ENCODE measurements at places on chromosomes 6 and 20.
A peak's percentile ranks its signal among the peaks of the same experiment; 100 is the strongest.

DNA sequence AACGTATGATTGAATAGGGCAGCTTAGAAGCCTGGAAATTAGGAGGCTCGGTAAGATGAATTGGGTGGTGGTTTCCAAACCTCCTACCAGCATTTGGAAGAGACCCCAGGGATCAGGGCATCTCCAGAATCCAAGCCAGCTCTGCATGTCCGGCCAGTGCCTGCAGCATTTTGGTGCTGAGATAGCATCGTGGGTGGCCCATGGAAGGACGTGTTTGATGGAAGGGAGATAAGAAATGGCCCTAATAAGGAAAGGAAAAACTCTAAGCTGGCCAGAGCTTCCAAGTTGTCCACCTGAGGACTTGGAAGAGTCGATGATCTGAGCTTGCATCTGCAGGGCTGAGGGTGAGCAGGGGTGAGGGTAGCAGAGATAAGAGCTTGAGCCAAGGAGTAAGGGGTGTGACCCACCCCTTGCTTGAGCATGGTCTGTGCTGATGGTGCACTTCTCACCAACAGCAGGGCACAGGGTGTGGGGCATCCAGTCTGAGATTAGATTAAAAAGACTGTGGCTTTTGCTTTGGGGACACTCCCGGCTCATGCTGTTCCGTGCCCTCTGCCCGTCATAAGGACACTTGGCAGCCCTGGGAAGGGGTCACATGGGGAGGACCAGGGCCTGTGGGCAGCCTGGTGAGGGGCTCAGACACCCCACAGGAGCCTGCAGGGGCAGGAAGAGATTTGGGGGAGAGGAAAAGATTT is 213.2 kb downstream of the ERMARD start:
- no peak for DNase-seq

DNA sequence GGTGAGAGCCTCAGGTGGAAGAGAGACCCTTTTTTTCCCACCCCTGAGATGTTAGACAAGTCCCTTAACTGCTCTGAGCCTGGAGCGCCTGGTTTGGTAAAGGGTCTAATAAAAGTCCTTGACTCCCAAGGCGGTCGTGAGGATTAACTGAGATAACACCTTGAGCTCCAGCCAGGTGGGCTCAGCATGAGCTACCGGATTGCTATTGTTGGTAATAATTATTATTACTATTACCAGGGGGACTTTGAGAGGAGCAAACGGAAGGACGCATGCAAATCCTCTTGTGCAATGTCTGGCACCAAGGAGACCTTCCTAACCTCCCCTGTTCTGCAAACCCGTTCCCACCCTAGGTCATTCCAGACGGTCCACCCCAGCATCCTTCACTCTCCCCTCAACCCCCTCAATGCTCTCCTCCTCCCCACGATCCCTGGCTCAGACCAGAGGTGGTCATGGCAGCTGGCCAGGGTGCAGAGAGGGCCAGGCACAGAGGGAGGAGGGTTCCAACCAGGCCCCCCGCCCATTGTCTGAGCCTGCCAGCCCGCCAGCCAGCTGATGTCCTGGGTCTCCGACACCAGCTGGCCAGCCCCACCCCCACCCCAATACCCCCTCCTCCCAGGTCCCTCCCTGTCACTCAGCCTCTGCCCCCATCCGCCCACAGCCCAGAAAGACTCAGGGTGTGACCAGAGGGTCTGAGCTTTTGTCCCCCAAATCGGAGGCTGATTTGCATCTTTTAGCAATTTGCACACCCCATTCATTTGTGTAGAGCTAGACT is 14.3 kb upstream of the CBFA2T2 start:
- DNase-seq, result no peak

- no peak for DNase-seq
Measured at GRCh38 chr6:136717716-136717990, 74.6 kb downstream of the MAP3K5 start.

GRCh38 chr20:24001712-24002405 is 13.3 kb upstream of the GGTLC1 start:
- no peak for DNase-seq

DNA sequence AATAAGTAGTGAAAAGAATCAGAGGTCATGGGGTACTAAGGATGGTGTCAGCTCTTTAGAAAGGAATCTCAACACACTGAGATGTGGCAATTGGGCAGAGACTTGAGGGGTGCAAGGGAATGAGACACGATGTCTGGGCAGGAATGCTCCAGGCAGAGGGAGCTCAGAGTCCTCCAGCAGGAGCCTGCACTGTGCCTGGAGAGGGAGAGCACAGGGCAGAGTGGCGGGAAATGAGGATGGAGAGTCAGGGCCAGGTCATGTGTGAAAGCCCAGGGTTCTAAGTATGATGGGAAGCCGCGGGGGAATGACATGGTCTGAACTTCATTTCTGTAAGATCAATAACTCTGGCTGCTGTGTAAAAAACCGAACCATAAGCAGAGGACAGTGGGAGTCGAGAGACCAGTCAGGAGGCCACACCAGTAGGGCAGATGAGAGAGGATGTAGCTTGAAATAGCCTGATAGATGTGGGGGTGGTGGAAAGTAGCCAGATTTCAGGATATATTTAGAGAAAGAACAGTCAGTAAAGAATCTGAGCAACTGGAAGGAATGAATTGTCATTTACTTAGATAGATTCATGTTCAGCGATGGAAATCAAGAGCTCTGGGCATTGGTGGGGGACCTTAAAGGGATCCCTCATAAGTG is 133.4 kb upstream of the DTNBP1 start:
- no peak for DNase-seq

DNA sequence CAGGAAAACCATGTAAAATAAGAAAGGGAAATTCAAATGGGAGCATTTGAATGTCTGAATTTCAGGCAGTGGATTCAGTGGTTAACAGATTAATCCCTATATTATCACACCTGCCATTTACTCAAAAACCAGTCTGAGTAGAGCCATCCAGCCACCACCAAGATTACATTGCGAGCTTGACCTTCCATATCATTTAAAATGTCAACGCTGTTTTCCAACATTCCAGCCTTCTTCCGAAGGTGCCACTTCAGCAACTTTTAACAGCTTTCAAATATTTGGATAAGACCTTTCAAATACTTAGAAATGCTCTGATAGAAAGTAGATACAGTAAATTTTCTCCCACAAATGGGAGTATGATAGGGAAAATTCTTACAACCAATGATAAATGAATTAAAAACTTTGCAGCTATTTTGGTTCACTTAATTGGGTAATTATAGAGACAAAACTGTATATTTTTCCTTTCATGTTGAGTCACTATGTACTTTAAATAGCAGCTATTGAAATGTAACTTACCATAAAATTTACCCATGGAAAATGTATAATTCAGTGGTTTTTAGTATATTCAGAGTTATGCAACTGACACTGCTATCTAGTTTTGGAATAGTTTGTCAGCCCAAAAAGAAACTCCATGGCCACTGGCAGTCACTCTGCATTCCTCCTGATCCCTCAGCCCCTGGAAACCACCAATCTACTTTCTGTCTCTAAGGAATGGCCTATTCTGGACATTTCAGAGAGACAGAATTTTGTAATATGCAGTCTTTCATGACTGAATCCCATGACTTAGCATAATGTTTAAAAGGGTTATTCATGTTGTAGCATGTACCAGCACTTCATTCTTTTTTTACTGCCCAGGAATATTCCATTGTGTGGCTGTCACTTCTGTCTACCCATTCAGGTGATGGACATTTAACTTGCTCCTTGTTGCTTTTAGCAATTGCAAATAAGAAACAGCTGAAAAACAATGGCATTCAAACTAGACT is 21.5 kb downstream of the EZR start:
- no peak for DNase-seq

DNA sequence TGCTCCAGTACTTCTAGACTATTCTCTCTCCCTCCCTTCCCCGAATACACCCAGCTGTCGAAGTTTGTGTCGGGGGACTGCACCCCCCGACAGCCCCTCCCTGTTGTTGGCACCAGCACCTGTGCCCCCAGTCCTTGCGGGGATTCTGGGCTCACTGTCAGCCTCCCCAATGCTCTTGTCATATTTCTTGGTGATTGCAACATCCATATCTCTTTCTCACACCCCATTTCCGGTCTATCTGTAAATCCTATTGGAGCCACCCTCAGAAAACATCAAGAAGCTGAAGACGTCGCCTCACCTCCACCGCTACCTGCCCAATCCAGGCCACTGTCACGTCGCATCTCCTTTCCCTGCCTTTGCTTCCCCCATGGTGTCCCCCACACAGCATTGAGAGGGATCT is 32.6 kb upstream of the VSTM2L start:
- DNase-seq, result no peak

GRCh38 chr6:142702501-142703460 is 242.2 kb downstream of the HIVEP2 start:
- no peak for DNase-seq

DNA sequence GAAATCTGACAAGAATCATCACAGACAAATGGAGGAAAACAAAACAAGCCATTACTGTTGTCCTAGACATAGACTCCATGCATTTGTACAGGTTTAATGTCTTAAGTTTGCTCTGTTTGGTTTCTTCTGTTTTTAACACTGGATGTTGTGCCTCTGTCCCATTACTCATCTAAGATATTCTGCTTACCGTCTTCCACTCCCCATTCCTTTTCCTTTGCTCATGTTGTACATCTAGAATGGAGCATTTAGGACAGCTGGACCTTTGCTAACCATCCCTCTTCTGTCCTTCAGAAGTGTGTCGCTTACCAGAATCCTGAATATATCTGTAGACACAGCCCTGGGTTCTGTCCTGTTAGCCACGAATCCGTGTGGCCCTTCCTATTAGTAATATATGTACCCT is 35.2 kb downstream of the RAB22A start:
- no peak for DNase-seq

DNA sequence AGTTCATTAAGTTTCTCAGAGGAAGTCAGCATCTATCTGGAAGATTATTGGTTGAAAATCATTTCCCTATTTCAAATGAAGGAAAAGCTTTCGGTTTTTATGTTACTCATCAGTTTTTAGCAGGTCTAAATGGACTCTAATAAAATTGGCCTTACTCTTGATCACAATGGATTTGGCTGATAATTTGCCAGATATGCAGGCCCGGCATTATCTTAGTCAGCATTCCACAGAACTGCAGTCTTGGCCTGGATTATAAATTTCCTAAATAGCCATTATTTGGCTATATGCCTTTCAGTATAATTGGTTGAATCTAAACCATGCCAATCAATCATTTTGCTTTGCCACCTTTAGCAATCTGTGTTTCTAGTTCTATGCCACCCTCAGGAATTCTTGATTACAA is 91.7 kb upstream of the KCNQ5 start:
- DNase-seq, result no peak

DNA sequence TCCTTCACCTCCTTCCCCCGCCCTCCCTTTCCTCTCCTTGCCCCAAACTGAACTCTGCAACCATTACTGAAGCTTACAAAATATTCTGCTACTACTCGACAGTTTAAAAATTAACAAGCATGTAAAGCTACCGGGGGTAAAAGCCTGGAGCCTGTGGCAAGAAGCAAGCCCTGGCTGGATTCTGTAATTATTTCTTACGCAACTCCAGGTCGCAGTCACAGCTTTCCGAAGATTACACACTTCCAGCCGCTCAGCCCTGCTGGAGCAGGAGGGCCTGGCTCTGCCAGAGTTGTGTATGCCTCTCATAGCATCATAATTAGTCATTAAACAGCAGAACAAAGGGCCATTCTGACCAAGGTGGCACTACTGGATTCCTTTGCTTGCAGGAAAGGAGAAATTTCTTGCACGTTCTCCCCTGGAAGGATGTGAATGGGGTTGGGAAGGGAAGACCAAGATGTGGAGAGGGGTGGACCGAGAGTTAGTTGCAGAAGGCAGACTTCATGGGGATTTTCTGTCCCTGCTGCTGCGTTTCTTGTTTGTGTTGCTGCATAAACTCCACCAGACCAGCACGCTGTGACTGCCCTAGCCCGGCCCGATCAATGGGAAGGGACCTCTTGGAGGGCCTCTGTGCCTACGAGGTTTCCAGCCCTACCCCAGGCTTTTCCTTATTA is 23.6 kb downstream of the FOXQ1 start:
- DNase-seq, result no peak

DNA sequence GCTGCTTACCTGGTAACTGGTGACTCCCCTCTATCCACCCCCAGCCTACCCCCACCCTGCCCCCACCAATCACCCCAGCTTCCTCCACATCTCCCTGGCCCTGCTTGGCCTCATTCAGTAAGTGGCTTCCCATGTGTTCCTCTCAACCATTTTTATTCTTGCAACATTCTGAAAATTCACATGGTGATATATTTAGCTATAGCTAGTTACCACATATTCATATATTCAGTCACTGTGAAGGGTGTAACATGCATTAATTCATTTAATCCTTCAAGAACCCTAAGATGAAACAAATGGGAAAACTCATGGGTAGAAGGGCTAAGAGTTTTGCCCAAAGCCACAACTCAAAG is 95.4 kb upstream of the CEP85L start:
- DNase-seq, result no peak

GRCh38 chr6:47144306-47144705 is 102.2 kb upstream of the ADGRF1 start:
- DNase-seq, result no peak

DNA sequence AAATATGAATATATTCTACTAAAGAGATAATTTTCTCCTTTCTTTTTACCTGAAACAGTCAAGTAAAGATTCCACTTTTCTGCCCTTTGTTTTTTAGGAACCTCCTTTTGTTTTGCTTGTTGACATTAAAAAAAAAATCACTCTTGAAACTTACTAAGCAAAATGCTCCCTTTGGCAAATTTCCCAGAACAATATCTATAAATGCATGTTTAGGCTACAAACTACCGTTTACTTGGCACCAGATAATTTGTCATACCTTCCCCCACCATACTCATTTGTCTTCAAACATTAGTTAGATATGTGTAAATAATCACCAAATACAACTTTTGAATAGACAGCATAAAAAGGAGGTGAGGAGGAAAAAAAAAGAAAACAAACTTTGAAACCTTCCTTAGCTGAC is 604.7 kb downstream of the RFPL4B start:
- DNase-seq, result no peak

GRCh38 chr20:48069596-48069995 is 284.3 kb upstream of the SULF2 start:
- no peak for DNase-seq

- no peak for DNase-seq
Measured at GRCh38 chr6:3949521-3949920, 100.3 kb downstream of the FAM50B start.

GRCh38 chr6:31087494-31088089 is 24.8 kb downstream of the C6orf15 start:
- DNase-seq, result peak; percentile 85

Measured in stimulated activated CD8-positive, alpha-beta memory T cell treated with anti-CD3 and anti-CD28 coated beads, Interleukin-7, amount 100 ng/mL, for 24 hours (primary cell).